Activated CD8-positive, alpha-beta memory T cell treated with anti-CD3 and anti-CD28 coated beads, Interleukin-2, amount 50 U/mL, for 48 hours (primary cell): ENCODE measurements at places on chromosomes 13 and 19.

DNA sequence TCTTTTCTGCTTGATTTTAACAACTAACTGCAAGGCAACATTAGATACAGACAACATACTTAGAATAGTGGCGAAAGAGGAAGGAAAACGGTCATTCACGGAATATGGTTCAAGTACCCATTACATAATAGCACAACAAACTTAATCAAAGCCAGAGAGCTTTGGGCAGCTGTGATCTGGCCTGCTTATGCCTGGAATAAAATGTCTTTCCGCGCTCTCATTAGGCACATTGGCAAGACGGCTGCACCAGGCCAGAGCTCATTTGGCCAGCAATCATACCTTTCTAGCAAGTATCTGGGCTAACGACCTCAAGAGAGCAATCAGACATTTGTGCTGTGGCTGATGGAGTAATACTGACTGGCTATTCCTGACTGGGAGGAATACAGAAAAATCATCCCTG, 112.8 kb downstream of the NALCN start:
- DNase-seq: no peak

DNA sequence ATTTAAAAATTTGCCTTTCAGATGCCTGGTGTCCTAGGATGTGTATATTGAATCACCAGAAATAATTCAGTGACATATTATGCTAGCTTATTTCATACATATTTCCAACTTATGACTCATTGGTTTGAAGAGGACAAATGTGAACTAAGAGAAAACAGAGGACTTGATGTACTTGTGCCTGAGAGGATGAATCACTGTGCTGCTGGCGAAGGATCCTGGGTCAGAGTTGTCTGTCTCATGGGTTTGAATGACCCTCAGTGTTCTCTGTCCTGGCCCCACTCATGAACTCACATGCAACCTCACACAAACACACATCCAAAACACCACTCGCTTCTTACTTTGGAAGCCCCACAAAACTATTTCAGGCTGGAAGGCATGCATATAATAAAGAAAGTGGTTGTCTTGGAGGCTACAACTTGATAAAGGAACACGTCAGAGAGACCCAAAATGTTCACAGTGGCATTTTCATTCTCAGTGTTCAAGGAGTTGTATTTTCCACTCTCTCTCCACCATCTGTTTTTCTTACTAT, 129.0 kb upstream of the SPRY2 start:
- DNase-seq: no peak

- no peak for DNase-seq
Observed at GRCh38 chr13:70723732-70724131, 615.5 kb upstream of the KLHL1 start.

DNA sequence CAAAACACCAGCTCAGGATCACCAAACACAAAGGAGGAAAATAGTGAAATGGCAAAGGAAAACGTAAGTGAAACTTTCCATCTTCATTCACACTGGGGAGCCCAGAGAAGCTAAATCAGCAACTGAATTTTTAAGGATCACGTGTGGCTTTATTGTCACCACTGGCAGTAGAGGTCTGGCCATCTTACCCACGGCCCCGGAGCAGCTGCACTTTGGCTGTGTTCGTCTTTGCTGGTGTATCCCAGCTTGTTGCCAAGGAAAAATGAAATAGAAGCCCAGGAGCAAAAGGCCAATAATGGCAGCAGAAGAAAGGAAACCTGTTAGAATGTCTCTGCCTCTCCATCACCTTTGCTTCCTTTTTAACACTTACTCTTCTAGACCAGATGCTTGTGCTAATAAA, 274.7 kb downstream of the FOXO1 start:
- DNase-seq: no peak

DNA sequence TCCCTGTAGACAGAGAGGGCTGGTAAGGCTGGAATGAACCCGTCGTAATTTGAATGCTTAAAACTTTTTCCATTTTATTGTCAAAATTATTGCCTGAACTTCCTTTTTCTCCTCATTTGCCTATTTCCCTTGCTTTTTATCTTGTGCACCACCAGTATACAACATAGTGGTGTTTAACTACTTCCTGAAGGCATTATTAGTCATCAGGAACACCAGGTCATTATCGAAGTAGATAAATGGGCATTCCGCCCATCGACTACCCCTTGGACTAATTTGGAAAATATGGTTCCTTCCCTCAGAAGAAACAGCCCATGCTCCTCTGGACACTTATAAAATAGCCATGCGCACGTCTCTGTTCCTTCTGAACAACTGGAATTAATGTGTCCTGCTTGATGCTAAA, 232.1 kb downstream of the TM9SF2 start:
- no peak for DNase-seq
